CD4-positive, alpha-beta memory T cell (primary cell): ENCODE measurements at places on chromosomes 1 and 21. TPM values are rescaled to one million over a fixed set of nuclear protein-coding genes. Genes with fewer than 3 reads are reported as not detected.

The PADI1 gene
- not detected for total RNA-seq

- DNase-seq = no peak
Measured at GRCh38 chr1:208462761-208463160, 218.6 kb upstream of the PLXNA2 start.

- DNase-seq = no peak
Measured at GRCh38 chr21:43333298-43334062, 93.5 kb downstream of the SIK1 start.

DNA sequence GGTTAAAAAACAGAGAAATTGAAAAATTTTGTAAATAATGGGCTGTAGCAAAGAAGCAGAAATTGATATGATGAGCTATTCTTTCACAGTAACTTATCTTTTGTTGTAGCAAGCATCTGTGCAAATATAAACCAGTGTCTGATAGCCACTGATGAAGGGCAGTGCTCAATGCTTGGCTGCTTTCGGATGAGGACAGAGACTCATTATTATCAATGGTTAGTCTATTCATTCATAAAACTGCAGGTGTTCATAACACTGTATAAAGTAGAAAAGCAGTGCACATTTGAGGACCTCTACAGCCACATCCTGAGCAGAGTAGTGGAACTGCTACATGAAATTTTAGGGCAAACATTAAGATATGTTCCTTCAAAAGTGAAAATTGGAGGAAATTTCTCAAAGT lies 107.2 kb downstream of the FAF1 start:
- no peak for DNase-seq

DNA sequence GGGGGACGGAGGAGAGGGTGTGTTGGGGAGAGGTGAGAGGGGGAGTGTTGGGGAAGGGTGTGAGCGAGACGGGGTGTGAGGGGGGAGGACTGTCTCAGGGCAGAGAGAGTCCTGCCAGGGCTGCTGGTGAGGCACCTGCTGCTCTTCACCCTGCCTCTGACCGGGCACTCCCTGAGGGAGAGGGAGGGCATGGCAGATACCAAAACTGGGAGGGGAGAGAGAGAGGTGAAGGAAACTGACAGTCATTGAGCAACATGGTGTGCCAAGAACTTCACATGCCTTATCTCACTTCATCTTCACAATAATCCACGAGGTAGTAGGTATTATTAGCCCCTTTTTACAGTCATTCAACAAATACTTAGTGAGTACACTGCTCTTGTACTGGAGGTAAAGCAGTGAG lies 61.3 kb upstream of the ARTN start:
- DNase-seq = no peak

- no peak for DNase-seq
Measured at GRCh38 chr1:46757956-46758528, 39.1 kb upstream of the EFCAB14 start.

GRCh38 chr21:16538405-16538804 lies 808.6 kb downstream of the USP25 start:
- no peak for DNase-seq

DNA sequence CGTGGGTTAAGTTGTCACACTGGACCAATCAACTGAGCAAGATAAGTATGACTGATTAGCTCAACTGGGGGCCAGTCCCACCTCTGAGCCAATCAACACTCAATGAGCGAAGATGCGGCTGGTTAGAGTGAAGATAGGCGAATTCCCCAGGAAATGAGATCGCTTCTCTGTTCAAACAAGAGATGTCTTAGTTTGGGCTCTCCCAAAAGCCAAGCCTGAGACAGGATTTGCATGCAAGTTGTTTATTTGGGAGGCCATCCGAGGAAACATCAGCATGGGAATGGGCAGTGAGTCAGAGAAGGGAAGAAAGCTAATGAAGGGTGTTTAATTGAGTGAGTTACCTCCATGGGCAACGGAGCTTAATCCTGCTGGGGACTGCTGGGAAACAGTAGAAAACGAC lies 4.9 kb upstream of the GJB5 start:
- DNase-seq = no peak
